NCI-H748 treated with DMSO at 0.1 percent for 48 hours (cell line): ENCODE measurements at places on chromosomes 5 and 9.

DNA sequence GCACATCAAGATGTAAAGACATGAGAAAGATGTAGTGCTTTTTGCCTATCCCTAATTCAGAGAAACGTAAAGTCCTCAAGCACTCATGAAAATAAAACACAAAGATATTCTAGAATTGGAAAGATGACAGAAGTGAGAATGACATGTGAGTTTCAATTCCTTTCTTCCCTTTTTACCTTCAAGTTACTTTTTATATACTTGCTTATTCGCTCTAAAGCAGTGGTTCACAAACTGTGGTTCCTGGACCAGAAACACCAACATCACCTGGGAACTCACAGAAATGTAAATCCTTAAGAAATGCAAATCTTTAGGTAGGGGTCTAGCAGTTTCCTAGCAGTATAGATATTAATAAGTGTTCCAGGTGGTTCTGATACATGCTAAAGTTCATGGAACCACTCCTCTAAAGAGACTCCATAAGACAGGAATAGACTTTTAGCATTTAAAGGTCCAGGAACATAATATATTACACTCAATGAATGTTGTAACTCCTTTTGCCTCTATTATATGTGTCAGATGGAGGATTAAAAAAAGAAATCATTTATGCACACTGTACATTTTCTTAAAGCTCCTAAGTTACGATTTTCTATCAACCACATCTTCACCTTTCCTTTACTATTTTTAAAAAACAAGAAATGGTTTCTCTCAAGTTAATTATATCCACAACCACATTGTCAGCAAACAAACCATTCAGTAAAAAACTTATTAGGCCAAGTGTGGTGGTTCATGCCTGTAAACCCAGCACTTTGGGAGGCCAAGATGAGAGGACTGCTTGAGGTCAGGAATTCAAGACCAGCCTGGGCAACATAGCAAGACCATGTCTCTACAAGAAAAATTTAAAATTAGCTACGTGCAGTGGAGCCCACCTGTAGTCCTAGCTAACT lies 39.9 kb downstream of the ERP44 start:
- no peak for DNase-seq

- no peak for DNase-seq
Observed at GRCh38 chr5:78586251-78586650, 62.3 kb downstream of the LHFPL2 start.

DNA sequence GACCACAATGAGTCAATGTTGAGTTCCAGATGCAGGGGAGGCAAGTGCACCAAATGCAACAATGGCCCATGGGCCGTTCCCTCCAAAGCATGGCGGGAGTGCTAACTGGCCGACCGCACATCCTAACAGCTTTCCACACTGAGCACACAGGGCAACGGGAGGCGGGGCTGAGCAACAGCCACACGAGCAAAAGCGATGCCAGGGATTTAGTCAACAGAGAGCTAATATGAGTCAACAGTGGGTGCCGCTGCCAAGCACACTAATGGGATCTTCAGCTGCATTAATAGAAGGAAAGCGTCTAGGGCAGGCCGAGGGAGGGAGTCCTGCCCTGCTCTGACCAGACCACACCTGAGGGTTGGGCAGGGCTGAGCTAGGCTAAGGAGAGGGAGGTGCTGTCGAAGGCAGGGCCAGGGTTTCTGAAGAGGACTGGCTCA lies 4.6 kb downstream of the EPB41L4B start:
- DNase-seq = peak; percentile 90

DNA sequence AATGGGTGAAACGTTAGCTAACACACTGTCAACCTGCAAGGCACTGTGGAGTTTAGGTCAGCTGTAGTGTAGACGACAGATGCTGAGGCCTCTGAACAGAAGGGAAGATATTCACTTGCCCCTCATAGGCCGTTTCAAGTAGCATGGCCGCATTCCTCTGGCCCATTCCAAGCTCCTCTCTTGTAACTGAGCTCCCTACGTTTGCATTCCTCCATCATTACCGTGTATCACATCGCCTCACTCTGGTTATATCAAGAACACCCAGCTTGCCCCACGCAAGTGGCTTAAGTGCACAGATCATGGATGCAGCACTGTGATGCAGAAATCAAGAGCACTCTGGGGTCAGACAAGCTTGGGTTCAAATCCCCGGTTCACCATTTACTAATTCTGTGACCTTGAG lies 43.3 kb downstream of the PRELID2 start:
- no peak for DNase-seq

DNA sequence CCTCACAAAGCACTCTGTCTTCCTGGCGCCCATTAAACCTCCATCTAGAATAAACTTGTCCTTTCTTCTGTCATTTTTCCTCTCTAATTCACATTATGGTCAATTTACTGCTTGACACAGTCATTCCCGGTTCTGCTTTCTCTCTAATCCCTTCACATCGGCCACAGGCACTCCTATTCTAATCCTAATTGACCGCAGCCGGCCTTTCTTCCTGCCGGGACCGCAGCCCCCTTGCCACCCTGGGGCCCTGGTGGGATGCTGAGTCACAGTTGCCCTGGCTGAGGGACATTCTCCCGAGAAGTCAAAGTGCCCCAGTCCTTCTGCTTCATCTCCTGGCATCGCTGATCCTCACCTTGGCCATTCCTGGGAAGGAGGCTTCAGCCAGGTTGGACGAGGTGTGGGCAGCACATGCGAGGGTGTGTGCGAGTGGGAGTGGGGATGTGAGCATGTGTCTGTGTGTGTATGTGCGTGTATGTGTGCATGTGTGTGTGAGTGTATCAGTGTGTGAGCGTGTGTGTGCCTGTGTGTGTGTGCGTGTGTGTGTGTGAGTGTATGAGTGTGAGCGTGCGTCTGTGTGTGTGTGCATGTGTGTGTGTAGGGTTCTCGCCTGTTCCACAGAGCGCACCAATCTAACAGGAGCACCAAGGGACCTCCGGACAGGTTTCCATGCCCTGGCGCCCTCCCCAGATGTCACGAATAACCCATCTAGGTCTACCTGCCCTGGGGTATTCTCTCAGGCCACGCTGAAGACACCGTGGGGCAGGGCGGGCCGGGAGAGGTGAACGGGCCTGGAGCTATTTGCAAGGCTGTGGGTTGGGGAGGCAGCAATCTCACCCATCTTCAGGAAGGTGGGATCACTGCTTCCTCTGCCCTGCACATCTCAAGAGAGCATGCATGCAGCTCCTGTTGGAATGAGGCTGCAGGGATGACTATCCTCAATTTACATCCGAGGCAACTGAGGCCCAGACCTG lies 191.2 kb downstream of the PAX5 start:
- DNase-seq = no peak

- DNase-seq = no peak
Observed at GRCh38 chr5:146041180-146041789, 64.1 kb downstream of the PLAC8L1 start.

DNA sequence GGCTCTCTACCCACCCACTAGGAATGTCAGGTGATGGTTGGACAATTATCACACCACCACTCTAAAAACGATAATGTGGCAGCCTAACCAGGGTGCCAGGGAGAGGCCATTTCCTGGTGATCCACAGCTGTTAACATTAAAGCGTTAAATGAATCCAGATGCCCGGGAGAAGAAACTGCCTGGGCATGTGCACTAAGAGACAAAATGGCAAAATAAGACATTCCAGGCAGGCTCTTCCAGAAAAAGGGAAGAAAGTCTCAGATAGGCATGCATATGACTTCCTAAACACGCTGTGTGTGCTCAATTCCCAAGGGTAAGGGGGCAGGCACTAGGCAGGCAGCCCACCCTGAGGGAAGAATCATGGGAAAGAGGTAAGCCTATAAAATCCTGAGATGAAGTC lies 4.6 kb upstream of the TXN start:
- no peak for DNase-seq

DNA sequence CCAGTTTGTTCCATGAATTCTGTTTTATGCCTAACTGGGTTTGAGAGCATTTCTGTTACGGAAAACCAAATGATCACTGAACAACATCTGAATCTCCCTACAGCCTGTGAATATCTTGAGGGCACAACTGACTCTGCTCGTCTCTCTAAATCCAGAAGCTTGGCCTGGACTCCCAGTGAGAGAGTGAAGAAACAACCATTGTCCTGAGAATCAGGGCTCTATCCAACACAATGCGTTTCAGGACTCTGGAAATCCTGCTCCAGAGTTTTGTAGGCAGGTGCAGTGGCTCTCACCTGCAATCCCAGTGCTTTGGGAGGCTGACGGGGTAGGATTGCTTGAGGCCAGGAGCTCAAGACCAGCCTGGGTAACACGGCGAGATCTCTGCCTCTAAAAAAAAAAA lies 7.8 kb upstream of the MVB12B start:
- DNase-seq = no peak
